ENCODE measurements at places on chromosomes 3 and 15. TPM values are rescaled to one million over a fixed set of nuclear protein-coding genes. Genes with fewer than 3 reads are reported as not detected.

The MGA gene
- total RNA-seq, result 37.9 TPM

The IL20RB gene
- total RNA-seq, result 1.2 TPM

The ERC2 gene
- total RNA-seq, result not detected

The FAM174B gene
- 4.9 TPM for total RNA-seq

The GPR156 gene
- total RNA-seq, result 0.06 TPM

The MST1R gene
- 0.99 TPM for total RNA-seq

The NLGN1 gene
- not detected for total RNA-seq

The CTXN2 gene
- not detected for total RNA-seq

The SPATA12 gene
- total RNA-seq, result not detected

The PLCB2 gene
- 52.3 TPM for total RNA-seq

The DNAH12 gene
- not detected for total RNA-seq

The IGSF11 gene
- not detected for total RNA-seq
